ENCODE measurements at places on chromosomes 3 and 15.

DNA sequence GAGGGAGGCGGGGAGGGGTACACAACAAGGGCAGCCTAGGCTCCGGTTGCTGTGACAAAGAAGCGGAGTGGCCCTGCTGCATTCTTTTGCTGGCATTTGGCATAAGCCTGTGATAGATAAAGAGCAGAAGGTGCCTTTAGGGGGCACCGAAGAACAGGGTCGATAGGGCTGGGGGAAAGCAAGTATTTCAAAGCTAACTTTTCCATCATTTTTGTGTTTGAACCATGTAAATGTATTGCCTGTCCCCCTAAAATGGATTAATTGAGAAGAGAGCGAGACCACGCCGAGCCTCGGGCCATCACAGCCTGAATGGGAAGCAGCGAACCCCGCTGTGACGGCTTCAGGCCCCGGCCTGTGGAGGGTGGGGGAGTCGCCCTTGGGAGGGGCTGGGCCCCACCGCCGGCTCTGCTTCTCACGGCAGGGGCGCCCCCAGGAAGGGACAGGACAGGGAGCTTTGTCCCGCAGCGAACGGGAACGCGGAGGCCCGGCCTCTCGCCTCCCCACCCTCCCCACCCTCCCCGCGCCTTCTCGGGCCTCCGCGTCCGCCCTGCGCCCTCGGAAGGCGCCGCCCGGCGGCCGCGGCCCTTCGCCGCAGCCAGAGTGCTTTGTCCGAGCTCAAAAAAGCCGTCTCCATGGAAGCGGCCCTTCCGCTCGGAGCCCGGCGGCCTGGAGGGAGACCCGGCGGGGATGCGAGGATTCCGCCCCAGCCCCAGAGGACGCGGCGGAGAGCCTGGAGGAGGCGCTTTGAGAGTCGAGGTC, 32.4 kb upstream of the ALDH1L1 start:
- DNase-seq, result no peak

DNA sequence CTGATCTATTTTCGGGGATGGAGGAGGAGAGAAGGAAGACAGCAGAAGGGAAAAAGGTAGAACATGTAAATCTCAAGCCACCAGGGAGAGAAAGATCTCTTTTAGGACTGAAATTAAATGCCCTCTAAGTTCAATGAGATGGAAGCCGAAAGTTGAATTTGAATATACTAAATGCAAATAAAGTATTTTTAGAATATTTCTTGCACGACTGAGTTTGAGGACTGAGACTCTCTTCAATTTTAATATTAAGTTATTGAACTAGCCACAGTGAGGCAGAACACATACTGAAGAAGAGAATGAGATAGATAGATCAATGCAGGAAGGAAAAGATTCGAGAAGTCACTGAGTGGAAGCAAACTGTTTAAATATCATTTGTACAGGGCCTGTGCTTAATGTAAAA, 399.9 kb upstream of the CBLB start:
- no peak for DNase-seq

- no peak for DNase-seq
Observed at GRCh38 chr15:59447367-59447766, 9.4 kb downstream of the FAM81A start.

GRCh38 chr3:147699175-147699838, 290.1 kb downstream of the ZIC1 start:
- DNase-seq, result no peak

GRCh38 chr3:54003136-54003535, 111.5 kb upstream of the SELENOK start:
- DNase-seq, result no peak

GRCh38 chr15:65960586-65960985, 91.3 kb downstream of the RAB11A start:
- no peak for DNase-seq

DNA sequence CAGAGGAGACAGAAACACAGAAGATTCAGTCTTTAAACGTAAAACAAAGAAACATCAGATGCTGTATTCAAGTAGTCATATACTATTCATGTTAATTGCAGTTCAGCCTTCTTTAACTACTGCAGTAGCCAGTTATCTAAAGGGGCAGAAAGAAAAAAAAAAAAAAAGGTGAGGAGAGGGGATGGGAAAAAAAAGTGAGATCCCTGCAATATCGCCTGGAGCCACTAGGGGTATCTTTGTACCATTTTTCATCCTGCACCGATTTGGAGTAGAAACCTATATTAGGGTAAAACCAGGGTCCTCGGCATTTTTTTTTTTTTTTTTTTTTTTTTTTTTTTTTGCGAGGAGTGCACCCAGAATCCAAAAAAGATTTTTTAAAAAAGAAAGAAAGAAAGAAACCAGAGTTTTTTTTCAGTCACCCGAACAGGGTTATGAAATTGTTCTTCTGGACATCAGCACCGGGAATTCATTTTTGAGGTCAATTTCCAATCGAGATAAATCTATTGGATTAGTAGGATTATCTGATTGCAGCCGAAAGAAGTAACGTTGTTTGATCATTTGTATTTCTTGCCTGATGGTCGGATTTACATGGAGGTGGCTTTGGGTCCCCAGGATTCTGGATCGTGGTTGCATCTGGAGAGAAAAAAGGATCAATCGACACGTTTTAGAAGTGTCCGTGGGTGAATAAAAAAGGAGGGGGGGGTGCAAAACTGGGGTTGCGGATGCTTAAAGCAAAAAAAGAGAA, 186.7 kb downstream of the NLGN1 start:
- DNase-seq, result no peak

- no peak for DNase-seq
Observed at GRCh38 chr15:70569091-70569713, 194.2 kb downstream of the UACA start.

GRCh38 chr3:70518356-70518755, 205.9 kb upstream of the MDFIC2 start:
- no peak for DNase-seq

DNA sequence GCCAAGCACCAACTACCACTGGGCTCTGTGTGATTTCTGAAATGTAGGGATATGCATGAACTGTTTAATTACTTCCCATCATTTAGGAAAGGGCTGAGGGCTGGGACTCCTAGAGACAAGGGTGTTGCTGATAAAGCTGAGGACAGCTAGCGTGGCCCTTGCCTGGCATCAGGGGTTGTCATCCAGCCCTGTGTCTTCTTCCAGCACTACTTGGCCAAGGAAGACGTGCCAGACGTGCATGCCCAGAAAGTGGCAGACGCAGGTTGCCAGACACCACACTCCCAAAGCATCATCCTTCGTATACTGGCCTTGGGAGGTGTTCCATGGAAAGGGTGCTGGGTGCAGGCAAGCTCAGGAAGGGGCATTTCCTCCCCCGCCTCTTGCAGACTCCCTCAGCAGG, 64.8 kb downstream of the LRIG1 start:
- no peak for DNase-seq

DNA sequence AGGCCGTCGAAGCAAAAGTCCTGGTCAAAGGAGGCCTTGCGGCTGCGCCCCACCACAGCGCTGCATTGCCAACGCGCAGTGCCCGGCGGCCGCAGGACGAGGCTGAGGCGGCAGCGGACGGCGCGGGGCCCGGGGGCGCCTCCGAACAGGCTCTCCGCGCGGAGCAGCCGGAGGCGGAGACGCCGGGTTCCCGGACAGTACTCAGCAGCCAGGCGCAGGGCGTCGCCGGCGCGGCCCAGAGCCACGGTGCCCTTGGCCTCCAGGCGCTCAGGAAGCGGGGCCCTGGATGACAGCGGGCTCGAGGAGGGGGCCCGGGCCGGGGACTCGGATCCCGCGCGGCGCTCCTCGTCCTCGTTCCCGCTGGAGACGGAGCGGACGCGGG, 1.1 kb downstream of the C2CD4B start:
- no peak for DNase-seq

DNA sequence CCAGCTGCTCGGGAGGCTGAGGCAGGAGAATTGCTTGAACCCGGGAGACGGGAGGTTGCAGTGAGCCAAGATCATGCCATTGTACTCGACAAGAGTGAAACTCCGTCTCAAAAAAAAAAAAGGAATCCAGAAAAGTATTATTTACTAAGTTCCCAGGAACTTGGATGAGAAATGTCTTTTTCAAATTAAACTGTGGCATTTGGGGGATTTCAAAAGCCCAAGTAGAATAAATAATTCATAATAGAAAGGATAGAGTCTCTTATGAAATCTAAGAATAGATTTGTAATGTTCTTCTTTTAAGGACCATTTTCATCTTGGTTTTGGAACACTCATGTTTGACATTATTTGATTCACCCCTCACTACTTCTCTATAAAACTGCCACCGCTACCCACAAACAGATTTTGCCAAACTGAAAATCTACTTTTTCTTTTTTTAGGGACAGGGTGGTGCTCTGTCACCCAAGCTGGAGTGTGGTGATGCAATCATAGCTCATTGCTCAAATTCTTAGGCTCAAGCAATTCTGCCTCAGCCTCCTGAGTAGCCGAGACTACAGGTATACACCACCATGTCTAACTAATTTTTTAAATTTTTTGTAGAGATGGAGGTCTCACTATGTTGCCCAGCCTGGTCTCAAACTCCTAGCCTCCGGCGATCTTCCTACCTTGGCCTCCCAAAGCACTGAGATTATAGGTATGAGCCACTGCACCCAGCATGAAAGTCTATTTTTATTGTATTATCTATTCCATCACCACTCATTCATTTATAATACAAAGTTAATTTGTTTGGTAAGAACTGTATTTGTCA, 99.3 kb downstream of the SENP2 start:
- no peak for DNase-seq

DNA sequence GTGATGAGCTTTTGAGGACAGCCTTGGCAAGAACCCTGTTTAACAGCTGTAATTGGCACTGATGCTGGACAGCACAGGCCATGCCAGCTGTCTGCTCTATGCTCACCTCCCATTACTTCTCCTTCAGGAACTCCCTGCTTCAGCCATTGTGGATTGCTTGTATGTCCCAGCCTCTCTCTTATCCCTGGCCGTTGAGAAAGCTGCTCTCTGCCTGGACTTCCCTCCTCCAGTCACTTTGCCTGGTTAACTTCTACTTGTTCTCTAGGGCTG, 444.5 kb downstream of the EPHB1 start:
- DNase-seq, result no peak

- no peak for DNase-seq
Observed at GRCh38 chr3:54772051-54772450, 155.8 kb downstream of the LRTM1 start.

DNA sequence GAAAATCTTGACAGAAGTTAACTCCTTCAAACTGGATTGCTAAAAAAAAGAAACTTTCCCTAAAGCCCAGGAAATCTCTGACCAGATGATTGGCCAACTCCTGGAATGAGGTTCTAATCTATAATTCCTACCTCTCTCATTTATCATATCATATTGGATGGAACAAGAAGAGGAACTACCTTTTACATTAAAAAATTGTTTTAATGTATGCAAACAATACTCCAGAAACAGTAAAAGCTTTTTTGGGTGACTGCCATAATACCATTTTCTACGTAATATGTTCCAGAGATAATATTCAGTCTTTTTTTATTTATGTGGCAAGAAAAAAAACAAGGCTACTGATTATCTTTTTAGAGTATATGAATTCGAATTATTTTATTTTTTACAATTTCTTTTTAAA, 204.4 kb downstream of the TUSC7 start:
- no peak for DNase-seq

- DNase-seq, result no peak
Observed at GRCh38 chr15:56744701-56745683, 11.7 kb upstream of the ZNF280D start.

GRCh38 chr15:92333709-92334108, 60.0 kb upstream of the ST8SIA2 start:
- DNase-seq, result no peak

DNA sequence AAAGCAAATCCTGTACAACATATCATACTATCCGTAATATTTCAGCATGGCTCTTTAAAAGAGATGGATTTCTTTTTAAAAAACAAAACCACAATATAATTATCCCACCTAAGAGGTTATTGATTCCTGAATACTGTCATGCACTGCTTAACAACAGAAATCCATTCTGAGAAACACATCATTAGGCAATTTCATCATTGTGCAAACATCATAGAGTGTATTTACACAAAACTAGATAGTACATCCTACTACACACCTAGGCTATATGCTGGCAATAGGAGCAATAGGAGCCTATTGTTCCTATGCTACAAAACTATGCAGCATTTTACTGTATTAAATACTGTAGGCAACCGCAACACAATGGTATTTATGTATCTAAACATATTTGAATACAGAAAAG, 242.0 kb downstream of the NEK10 start:
- no peak for DNase-seq

DNA sequence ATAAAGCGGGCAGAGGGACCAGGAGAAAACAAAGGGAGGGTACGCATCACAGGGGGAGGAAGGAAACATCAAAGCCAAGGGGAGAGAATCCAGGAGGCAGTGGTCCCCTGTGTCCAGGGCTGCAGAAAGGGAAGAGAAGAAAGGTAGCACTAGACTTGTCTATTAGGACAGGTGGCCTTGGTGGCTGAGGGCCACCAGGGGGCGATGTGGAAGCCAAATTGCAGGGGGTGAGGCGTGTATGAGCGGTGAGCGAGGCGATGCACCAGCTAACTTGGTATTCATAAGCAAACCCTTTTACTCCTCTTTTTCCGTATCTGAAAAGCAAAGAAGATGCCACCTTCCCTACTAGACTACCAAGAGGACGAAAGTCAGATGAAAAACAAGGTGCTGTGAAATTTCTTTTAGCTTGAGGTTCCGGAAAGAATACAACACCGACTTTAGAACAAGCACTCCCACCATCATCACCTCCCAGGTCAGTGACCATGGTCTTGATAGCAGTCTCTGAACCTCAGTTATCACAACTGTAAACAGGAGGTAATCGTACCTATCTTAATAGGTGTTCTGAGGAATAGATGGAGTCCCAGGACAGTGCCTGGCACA, 654.4 kb upstream of the ADAMTS9 start:
- no peak for DNase-seq

DNA sequence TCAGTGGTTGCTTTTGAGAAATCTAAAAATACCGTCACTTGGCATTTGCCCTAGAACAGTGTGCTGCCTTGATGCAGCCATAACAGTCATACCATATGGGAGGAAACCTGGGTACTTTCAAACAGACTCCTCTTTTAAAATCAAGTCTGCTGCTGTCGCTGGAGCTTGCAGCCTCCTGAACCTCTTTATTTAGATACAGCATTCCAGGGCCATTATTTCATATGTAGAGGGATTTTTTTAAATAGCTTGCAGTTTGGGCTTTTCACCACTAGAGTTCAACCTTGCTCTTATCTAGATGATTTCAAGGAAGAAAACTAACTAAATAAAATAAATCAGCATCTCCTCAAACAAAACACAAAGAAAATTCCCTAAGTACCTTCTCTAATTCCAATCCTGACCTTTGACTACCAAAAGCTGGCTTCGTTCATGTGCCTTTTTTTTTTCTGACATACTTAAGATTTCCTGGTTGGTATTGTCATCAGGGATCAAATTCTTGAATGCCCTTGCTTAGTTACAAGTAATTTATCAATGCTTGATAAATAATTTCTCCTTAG, 111.6 kb downstream of the KBTBD8 start:
- no peak for DNase-seq

GRCh38 chr15:77695548-77695947, 62.8 kb upstream of the LINGO1 start:
- DNase-seq, result no peak

- no peak for DNase-seq
Observed at GRCh38 chr15:75651810-75652543, 4.3 kb downstream of the SNX33 start.
